HTR-8/SVneo (cell line): ENCODE measurements at places on chromosomes 5 and 9.
A peak's percentile ranks its signal among the peaks of the same experiment; 100 is the strongest.

DNA sequence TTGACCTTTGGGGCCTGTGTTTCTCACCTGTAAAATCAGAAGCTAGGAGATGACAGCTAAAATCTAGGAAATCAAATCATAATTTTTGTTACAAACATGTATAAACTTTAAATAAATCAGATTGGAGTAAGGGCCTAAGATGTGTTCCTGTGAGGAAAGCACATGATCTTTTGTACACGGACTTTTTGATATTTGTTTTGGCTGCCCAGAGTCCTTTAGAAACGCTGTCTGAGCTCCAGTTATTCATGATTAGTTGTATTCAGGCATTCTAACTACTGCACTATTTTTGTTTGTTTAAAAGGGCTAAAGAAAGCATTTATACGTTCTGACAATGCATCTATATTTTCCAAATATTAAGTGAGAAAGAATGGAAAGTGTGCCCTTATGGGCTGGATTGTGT, 94.8 kb downstream of the HCN1 start:
- no peak for DNase-seq

DNA sequence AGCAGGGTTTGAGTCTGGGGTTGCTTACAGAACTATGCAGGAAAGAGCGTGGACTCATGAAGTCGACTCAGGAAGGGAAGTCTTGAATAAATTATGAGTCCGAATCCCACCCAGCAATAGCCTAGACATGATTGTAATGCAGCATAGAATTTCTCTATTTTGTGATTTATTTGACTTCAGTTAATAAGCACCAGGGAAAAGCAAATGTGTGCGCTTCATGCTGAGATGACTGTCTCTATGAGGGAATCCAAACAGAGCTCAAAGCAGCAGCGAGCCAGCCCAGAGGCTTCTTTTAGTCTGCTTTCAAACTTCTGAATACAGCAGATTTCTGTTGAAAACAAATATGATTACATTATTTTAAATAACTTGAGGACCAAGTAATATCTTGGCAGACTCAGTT, 188.0 kb downstream of the SEMA6A start:
- DNase-seq = no peak

DNA sequence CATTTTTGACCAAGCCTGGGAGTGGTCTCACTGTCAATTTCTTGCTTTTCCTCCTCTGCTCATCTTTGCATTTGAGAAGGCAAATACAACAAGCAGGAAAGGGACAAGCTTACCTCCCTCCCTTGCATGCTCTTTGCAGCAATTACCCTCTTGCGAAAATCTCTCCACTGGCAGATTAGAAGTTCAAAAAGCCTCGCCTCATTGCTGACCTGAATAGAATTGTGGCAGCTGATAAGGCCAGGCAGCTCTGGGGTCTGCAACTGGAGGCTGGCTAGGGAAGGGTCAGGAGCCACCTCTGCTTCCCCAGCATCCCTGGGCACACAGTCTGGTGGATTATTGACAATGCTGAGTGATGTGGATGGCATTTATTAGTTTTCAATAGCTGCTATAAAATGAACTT, 362.3 kb upstream of the KIF2A start:
- no peak for DNase-seq

DNA sequence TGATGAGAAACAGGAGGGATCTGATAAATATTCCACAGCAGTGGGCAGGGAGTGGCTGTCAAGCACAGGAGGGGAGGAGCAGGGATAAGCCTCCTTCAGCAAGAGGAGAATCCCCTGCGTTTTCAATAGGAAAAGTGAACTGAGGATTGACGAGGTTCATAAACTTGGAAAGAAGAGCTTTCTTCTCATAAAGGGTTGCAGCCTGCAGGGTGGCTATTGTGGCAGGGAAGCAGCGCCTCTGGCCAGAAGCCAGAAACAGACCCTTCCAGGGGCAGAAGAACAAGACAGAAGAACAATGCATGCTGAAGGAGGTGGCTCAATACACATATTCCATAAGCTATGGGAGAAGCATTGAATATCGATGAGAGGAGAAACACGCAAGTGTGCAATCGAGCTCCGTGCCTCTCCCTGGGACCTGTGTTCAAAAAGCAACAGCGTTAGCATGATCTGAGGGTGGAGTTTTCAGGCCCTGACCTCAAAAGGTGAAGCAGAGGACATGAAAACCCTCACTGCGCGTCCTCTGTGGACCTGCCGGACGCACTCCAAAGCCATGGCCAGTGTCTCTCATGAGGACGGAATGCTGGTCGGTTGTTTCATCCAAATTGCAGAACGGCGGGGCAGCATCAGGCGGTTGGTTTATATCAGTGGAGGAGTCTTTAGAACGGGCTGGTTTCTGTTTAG, 67.6 kb downstream of the ANKRD33B start:
- DNase-seq = no peak

GRCh38 chr5:69167493-69167855, 524 bp downstream of the CCNB1 start:
- DNase-seq = no peak

DNA sequence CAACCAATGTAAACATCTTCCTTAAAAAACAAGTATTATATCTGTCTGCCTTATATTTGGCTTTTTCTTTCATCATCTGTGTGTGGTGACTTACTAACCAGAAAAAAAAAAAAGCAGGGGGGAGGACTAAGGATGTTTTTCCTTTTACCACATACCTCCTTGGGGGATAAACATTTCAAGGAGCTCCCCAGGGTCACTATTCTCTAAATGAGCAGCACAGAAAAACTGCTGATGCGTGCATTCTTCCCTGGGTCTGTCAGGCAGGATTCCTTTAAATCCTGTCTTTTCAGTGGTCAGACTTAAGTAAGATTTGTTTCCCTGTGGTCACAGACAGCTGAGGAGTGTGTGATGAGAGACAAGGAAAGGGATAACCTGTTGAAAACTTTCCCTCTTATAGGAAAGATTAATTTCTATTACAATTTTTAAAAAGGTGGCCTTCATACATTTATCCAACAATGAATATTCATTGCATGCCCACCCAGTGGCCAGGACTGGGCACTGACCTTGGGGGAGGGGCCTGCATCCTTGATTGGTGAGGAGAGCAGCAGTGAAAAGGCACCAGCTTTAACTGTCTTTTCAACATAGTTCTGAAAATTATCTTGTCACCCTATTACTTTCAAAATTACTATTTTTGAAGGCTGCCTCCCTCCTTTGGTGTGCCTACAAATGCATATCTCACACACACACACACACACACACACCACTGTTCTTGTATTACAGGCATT, 123.1 kb downstream of the TLE4 start:
- DNase-seq = peak; percentile 21

DNA sequence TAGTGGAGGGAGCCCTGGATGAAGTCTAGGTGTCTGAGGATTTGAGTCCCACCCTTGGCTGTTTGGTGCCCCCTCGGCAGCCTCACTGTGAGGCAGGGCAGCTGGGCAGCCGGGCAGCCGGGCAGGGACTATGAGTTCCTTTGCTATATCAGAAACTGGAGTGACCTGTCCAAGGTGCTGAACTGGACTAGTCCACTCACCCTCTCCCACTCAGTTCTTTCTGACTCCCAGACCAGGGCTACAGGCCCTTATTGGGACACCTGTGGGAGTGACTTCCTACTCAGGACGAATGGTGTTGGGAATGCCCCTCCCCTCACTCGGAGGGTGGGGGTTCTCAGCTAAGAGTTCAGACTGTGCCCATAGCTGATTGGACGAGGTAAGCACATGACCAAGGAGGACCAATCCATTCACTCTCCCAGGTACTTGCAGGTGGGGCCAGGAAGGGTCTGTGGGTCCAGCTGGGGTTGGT, 34.1 kb upstream of the RAPGEF1 start:
- peak; percentile 64 for DNase-seq

DNA sequence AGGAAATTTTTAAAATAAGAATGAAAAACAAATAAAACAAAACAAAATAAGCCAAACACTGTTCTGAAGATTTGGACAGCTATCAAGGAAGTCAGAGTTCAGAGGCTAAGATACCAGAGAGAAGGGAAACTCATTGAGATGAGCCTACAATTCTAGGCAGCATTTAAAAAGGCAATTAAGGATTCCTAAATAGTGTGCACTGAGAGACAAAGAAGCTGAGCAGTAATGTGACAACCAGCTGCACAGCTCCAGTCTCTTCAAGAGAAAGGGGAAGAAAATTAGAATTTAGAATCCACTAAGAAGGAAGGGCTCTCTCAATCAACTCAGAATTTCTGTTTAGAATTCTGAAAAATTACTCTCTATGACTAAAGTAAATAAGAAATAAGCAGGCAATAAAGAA, 246.7 kb upstream of the COX7C start:
- no peak for DNase-seq

DNA sequence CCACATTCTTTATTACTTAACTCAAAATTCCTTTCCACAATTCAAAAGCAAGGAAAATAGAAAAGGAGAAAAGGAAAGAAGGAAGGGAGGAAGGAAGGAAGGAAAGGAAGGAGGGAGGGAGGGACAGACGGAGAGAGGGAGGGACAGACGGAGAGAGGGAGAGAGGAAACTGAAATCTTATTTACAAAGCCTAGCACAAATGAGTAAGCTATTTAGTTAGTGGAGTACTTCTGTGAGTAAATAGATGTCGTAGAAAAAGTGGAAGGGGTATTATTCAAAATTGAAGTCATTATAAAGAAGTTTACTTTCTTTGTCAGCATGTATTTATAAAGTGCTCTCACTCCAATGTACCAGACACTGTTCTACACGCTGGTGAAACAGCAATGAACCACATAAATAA, 177.9 kb downstream of the CETN3 start:
- DNase-seq = no peak

- no peak for DNase-seq
These were observed 41.3 kb downstream of the GARNL3 start for GRCh38 chr9:127305838-127306226.

DNA sequence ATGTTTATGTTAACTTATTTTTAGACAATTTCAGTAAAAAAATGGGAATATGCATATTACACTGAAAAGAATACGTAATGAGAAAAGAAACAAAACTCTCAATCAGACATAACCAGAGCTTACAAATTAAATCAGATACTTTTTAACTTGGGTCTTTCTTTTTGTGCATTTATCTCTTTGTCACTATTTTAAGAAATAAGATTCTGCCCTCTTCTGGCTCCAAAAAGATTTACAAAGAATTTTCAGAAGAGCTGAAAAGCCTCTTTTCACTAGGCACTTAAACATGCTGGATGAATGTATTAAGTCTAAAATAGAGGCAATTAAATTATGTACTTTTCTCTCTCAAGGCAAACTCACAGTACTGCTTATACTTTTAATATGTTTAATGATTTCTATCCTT, 55.5 kb downstream of the CEP120 start:
- DNase-seq = no peak

- DNase-seq = no peak
These were observed 218.1 kb downstream of the CETN3 start for GRCh38 chr5:90191352-90192045.

DNA sequence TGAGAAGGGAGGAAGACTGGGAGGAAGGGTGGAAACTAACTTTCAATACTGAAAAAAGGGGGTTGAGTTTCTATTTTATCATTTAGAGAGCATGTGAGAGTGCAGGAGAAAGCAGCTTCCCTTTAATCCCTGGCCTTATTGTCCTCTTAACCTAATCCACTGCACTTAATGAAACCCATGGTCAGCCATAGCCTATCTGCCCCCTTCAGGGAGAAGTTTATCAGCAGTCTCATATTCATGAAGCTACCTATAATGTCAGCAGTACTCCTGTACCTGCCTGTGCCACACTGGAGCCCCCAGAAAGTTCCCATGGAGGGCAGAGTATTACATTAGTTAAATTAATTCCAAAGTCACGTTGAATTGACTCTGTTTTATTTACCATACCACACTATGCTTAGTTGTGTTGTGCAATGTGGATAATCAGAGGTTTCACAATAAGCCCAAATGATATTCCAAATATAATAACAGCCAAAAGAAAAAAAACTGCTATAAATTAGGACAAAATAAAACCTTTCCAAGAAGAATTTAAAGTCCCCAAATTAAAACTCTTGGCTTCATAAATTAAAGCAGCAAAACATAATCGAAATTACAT, 62.9 kb downstream of the MUSK start:
- no peak for DNase-seq

DNA sequence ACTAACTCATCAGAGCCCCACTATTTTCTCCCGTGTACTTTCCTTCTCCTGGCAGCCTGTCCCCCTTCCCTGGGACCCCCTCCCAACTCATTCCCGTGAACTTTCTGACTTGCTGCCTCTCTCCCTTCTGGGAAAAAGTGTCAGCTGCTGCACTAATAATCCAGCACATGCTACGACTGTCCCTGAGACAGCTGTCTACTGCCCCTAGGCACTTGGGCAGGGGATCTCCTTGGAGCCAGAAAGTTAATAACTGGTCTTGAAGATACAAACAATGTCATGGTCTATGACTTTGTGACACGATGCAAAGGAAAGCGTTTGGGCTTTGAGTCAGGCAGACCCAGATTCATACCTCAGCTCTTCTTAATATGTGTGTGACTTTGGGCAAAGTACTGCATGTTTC, 10.1 kb upstream of the RNF183 start:
- no peak for DNase-seq

- no peak for DNase-seq
These were observed 31.3 kb upstream of the LHFPL2 start for GRCh38 chr5:78679905-78680304.

- DNase-seq = no peak
These were observed 420.8 kb upstream of the ACTBL2 start for GRCh38 chr5:57903458-57903857.

DNA sequence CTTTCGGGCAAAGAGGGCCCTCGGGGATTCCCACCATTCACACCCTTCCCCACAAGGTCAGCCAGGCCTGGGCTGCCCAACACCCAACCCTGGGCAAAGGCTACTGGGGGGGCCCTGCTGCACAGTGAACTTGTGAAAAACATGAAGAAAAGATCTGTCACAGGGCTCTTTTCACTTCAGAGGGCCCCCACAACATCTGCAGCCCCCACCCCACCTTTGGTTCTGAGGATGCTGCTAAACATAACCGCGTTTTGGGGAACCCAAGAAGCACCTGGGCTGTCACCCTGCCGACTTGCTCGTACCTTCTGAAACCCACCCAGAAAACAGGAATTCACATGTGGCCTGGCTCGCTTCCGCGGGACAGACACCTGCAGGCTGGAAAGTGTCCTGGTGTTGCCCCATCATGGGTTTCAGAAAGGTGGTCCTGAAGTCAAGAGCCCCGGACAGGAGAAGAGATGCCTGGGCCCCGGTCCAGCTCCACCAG, 29.3 kb downstream of the B4GALT1 start:
- DNase-seq = no peak

DNA sequence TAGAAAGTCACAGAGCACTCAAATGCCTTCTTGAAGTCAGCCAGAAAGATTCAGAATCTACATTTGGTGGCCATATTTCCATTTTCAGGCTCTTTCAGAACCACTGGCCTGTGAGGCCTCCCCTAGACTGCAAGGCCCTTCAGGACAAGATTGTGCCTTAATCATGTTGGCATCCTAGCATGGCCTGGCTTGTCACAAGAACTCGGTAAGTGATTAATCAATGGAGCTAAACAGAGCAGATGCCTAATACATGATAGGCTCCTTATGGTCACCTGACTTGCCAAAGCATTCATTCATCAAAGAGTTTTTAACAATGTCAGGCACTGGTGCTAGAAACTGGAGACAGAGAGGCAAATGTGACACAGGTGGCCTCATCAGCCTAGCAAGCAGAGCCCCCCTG, 70.3 kb downstream of the PGM5 start:
- DNase-seq = no peak

GRCh38 chr5:6772886-6773285, 59.7 kb downstream of the TENT4A start:
- no peak for DNase-seq
